ENCODE measurements at places on chromosomes 4 and X.

DNA sequence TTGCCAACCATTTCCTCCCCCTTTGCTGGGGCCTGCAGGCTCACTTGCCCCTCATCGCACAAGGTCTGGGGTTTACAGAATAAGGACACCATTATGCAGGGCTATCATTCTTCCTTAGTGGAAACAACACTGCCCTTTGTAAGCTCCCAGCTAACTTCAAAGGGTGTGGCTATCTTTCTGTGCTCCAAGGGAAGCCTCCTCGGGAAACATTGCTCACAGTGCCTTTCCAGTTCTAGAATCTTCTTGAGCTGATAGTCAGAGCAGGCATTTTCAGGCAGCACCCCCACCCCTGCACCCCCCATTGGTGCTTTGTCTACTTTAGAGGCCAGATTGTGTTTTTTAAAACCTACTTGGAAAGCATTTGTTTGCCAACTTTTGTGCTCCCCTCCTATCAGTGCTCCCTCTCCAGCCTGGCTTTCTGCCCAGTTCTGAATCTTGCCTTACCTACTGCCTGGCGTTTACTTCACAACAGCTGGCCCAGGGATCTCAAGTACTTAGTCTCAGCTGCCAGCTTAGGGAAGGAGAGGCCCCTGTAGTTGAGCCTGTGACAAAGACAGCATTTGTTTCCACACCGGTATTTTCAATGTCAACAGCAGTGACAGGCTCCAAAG lies 53.5 kb downstream of the PLAC1 start:
- DNase-seq: no peak

GRCh38 chr4:125008676-125009075 lies 296.1 kb upstream of the ANKRD50 start:
- no peak for DNase-seq

- no peak for DNase-seq
Measured at GRCh38 chr4:8325291-8325973, 55.9 kb downstream of the HTRA3 start.

DNA sequence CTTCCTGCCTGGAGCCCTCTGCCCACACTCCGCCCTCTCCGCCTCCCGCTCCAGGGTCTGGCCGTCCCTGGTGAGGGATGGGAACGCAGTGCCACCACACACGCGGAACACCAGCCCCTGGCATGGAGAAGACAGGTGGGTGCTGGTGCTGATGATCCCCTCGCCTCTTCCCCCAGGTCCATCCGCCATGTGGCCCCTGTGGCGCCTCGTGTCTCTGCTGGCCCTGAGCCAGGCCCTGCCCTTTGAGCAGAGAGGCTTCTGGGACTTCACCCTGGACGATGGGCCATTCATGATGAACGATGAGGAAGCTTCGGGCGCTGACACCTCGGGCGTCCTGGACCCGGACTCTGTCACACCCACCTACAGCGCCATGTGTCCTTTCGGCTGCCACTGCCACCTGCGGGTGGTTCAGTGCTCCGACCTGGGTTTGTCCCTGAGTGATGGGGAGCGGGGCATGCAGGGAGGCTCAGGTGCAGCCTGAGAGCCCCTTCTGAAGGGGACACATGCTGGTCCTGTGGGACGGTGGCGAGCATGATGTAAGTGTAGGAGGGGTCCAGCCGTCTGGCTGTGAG lies 9.8 kb downstream of the BGN start:
- no peak for DNase-seq

GRCh38 chr4:132540797-132541196 lies 608.3 kb upstream of the PCDH10 start:
- no peak for DNase-seq

GRCh38 chr4:74449571-74450297 lies 4.8 kb downstream of the AREG start:
- DNase-seq: no peak

DNA sequence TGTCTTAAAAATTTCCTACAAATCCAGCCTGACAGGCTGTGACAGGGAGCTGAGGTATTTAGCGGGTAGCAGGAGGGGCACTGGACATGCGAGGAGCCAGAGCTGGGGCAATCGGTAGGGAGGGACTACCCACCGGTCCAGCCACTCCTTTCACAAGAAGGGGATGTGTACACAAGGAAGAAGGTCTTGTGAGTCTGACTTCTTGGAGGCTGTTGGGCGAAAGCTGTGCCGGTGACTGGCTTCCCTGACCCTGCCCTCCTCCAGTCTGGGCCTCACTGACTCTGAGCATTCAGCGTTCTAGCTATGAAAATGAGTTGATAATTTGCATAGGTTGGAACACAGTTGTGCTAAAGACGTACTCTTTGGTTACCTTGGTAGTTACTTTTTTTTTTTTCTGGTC lies 12.7 kb upstream of the CXCL8 start:
- no peak for DNase-seq

- DNase-seq: no peak
Measured at GRCh38 chrX:31704938-31705337, 633.1 kb upstream of the FTHL17 start.

GRCh38 chr4:114192854-114193253 lies 213.4 kb upstream of the ARSJ start:
- no peak for DNase-seq

- no peak for DNase-seq
Measured at GRCh38 chr4:179530958-179531357, 2088.7 kb upstream of the AGA start.

- no peak for DNase-seq
Measured at GRCh38 chr4:97027728-97028410, 1115.4 kb downstream of the STPG2 start.

- DNase-seq: no peak
Measured at GRCh38 chrX:25012793-25013631, 2.8 kb downstream of the ARX start.

DNA sequence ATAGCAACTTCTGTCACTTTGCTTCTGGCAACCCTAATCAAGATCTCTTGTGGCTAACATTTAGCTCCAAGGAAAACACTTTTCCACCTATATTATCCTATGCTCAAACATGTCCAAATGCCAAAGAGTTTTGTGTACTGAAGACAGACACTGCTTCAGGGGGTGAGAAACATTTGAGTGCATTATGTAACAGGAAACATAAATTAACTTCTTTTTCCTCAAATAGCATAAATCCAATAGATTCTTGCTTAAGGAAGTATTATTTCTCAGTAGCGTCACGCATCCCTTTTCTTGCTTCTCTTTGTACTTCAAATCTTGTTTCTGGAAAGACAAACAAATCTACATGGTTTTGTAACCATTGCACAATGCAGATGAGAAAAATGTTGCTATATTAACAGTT lies 839.1 kb downstream of the GLUD2 start:
- DNase-seq: no peak

DNA sequence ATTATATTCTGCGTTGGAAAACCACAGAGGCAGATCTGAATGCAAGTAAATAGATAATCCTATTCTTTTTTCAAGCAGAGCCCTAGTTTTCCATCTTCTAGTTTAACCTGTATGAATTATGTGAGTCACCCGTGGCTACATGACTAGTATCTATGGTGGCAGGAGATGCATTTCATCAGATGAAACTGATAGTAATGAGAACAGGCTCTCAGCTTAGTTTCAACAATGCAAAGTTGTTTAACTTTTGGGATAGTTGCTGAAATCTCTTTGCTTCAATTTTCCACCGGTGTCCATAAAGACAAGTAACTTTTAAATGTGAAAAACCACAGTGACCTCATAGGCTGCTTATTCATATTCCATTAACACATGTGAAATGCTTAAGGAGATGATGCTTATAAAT lies 1317.4 kb upstream of the TENM3 start:
- DNase-seq: no peak

GRCh38 chrX:13266641-13267345 lies 53.1 kb downstream of the ATXN3L start:
- DNase-seq: peak; percentile 6

Data from stimulated activated CD4-positive, alpha-beta T cell treated with anti-CD3 and anti-CD28 coated beads, Interleukin-4, amount 100 ng/mL, for 24 hours (primary cell).